Ecto neural progenitor cell (in vitro differentiated cells): ENCODE measurements at places on chromosomes 3 and 15.

- DNase-seq = no peak
Measured at GRCh38 chr15:85412956-85413854, 32.8 kb downstream of the AKAP13 start.

DNA sequence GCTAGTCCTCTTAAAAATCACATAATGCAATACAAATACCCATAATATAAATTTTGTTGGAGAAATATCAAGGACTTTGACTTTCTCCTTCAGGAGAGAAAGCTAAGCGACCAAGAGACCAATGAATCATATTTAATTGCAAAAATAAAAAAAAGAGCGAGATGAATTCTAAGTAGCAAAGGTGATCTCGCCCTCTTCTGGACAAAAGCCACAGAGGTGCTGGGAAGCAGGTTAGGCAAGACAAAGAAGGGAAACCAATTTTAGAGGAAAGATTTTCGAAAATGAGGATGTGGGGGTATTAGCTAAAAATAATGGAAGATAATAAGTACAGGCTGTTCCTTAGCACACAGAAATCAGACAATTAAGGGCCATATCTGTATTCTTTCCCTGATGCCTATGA, 111.4 kb upstream of the PLAAT1 start:
- DNase-seq = no peak

GRCh38 chr3:124107104-124107890, 115.4 kb upstream of the ROPN1 start:
- DNase-seq = no peak

- no peak for DNase-seq
Measured at GRCh38 chr15:83205725-83206324, 1.8 kb downstream of the HDGFL3 start.

- DNase-seq = no peak
Measured at GRCh38 chr15:32965897-32966296, 228.6 kb downstream of the FMN1 start.

GRCh38 chr3:197149528-197149927, 119.9 kb upstream of the MELTF start:
- no peak for DNase-seq

DNA sequence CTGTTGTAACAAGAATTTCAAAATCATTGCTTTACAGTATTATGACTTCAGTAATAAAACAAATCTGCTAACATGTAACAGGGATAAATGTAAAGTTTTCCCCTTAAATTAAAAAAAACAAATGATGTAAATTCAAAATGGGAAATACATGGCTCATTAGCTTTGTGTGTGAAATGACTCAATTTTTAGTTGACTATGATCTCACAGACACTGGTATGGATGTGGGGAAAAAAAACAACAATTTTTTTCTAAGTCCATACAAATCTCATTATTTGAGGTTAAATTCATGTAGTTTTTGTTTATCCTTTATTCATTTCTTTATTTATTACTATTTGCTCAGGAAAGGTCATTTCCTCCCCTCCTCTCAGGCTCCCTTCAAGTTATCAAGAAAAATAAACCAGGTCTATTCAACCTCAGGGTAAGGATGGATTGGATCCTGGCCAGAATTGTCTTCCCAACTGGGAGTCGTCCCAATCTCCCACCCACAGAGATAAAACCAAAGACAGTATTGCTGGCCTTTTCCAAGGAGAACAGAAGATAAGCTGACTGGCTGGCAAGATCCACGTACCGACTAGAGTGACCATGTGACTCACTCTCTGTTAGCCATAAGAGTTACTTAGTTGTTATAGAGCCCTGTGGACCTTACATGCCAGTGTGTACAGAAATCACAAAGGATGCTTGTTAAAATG, 373.3 kb downstream of the GAP43 start:
- DNase-seq = no peak

DNA sequence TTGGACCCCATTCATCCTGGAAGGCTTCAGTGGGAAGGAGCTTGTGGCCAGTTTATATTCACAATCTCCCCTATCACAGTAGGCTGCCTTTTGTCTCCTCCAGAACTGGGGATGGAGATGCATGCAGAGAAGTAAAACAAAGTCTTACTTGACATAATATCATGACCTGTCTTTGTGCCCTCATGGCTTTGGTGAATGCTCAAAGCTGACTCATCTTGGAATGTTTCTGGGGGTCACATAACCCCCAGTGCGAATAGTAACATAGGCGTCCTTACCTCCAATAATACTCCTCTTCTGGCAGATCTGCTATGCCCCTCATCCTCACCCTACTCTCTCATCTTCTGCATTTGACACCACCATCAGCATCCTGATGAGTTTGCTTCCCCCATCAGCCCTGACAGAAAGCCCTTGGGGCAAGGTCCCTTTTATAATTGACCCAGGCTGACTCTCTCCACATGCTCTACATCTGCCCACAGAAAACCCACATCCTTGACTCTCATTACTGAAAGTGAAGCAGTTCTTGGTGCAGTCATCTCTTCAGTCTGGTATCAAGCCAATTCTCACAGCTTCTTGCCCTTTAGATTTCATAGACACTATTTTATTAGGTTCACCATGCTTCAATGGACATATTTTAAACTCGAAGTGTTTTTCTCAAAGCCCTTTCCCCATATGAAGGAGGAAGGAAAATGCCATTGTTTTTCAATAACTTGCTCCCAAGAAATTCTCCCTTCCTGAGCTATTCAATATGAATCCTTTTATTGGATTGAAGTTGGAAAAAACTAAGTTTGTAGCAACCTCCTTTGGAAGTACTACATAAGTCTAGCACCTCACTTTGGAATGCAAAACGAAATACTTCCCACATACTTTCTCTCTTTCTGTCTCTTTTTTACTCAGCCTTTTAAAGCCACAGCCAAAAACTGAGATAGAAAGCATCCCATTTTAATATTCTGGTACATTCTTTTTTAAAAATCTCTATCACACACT, 36.6 kb downstream of the OSTN start:
- DNase-seq = no peak
